PC-9 (cell line): ENCODE measurements at places on chromosomes 16 and 17. TPM values are rescaled to one million over a fixed set of nuclear protein-coding genes. Genes with fewer than 3 reads are reported as not detected.

DNA sequence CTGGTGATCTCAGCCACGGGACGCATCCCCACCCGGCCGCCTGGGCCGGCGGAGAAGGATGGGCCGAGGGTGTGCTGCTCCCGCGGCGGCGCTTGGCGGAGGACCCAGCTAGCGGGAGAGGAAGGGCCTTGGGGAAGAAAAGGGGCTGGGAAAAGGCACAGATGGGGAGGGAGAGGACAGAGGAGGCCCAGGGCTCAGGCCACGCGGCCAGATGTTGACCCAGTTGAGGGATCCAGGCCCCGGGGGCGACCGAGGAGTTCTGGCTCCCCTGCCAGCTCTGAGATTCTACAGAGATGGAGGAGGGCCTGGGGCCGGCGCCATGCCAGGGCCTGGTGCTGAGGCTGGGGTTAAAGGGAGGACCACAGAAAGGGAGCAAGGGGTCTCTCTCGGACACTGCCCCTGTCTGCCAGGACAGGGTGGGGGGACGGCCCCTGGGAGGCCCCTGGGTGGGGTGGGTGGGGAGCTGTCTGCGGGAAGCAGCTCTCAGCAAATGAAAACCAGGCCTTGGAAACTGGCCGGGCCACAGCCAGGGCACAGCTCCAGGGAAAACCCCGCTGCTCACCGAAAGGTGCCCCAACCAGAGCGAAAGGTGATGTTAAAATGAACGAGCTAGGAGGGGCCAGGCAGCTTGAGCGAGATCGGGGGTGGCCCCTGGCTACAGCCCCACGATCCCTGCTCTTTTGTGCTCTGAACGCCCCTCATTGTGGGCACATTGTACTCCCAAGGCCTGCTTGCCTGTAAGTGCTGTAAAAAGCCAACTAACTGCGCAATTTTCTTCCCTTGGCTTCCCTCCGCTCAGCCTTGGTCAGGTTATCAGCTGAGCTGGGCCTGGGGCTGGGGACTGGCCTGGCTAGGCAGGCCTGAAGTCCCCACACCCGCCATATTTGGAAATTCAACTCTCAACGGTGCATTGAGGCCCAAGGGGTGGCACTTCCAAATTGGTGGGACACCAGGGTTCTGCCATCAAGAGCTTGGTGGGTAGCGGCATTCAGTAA lies 191.4 kb downstream of the ZNF423 start:
- no peak for DNase-seq

GRCh38 chr17:7477392-7478275 lies 1.8 kb downstream of the ZBTB4 start:
- peak; percentile 74 for DNase-seq

DNA sequence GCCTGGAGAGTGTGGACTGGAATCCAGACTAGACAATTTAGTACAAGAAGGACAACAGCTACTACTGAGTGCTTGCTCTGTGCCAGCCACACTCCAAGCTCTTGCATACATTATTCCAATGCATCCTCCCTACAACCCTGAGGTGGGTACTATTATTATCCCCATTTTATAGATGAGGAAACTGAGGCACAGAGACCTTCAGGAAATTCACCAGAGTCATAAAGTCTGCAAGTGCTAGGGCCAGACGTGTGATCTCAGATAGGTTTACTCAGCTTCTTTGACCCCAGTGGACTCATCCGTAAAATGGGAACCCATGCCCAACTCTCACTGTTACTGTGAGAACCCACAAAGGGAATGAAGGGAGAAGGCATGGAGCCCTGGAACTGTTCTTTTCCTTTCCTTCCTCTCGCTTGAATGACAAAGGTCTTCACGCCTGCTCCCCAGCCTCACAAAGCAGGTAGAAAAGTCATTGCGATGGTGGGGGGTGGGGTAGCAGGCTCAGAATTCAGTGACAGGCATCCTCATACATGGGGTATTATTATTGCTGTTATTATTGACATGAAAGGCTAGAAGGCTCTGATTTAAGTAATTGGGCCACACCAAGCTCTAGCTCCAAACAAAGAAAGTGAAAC lies 160.0 kb downstream of the ZNF423 start:
- no peak for DNase-seq

DNA sequence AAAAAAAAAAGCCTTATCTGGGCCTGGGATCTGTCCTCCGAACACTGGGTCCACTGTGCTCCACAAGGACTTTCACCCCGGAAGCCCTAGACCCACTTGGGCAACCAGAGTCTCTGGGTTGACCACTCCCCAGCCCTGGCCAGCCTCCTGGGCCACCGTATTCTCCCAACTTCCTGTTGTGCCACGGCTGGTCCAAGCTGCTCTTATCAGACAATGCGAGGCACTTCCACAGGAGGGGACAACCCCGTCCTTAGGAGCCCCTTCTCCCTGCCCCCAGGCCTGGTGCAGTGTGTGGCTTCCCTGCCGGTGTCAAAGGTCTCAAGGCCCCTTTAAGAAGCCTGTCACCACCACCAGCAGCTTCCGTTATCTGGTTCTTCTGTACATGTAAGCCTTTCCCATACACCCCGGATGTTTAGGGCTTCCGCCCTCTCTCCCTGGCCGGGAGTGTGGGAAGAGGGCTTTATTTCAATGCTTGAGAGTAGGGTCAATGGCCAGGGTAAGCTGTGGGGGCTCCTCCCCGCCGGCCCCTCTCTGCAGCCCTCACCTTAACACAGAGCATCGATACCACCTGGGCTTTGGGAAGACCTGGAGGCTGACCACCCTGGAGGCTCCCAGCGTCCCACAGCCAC lies 313.0 kb downstream of the SEC14L1 start:
- DNase-seq: no peak

- DNase-seq: no peak
Measured at GRCh38 chr16:66888647-66889615, 8.6 kb downstream of the PDP2 start.

DNA sequence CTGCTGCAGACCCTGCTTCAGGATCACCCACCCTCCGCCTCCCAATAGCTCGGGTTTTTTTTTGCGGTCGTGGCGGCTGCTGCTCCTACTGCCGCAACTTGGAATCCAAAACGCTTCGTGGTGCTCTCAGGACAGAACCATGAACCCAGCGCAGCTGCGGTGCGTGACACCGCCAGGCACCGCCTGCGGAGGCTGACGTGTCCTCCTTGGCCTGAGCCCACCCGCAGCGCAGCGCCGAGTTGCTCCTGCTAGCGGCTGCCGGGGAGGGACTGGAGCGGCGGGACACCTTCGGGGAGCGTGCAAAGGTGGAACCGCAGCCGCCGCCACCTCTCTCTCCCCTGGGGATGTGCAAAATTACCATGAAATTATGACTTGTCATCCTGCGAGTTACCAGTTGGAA lies 1893.0 kb downstream of the TP53TG3F start:
- DNase-seq: no peak

- no peak for DNase-seq
Measured at GRCh38 chr17:2962729-2963128, 100.7 kb downstream of the OR1D5 start.

GRCh38 chr17:8122422-8122923 lies 1.4 kb downstream of the HES7 start:
- no peak for DNase-seq

DNA sequence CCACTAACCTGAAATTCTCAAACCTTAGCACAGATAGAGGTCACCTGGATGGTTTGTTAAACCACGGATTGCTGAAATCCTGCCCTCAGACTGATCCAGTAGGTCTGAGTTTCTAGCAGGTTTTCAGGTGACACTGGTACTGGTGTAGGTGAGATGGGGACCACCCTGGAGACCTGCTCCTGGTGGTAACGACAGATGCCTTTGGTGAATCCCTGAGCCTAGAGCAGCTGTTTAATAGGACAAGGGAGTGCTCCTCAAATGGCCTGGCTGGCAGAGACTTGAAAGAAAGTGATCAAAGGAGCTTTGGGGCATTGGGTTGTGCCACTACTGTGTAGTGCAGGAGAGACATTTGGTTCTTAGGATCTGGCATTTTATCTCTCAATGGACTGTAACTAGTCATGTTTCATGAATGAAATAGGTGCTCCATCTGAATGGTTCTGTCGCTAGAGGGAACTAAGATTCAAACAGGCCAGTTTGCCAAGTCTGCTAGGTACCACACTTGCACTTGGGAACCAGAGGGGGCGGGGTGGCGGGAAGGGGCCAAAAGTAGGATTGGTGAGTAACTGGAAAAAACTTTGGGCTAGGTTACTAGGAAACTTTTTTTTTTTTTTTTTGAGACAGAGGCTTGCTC lies 2.9 kb upstream of the IFI35 start:
- peak; percentile 77 for DNase-seq

The CCL5 gene
- total RNA-seq: not detected in 2 replicates

The C16orf89 gene
- total RNA-seq: not detected in 2 replicates

The MYH2 gene
- not detected in 2 replicates for total RNA-seq

The WNK4 gene
- total RNA-seq: 8.3 and 11.9 TPM in 2 replicates

The FOXK2 gene
- 70.5 and 78.9 TPM in 2 replicates for total RNA-seq
